ENCODE measurements at places on chromosomes 4 and X.
A peak's percentile ranks its signal among the peaks of the same experiment; 100 is the strongest.

DNA sequence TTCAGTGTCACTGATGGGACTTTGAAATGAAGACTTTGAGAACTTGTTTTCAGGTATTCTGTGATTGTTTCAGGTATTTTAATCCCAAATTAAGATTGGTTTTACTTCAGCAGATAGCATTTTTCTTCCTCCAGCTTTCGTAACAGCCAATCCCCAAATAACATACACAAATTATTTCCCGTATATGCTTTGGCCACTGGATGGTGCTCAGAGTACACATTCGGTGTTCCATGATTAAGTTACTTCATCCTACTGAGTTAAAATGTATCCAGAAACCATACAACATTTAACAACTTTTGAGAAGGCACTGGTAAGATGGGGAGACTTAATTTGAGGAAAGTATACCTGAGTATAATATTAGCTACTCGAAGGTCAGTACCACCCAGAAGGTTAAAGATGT is 233.4 kb upstream of the FAM47A start:
- DNase-seq: no peak

GRCh38 chrX:39381422-39381821 is 580.2 kb downstream of the MID1IP1 start:
- peak; percentile 38 for DNase-seq

DNA sequence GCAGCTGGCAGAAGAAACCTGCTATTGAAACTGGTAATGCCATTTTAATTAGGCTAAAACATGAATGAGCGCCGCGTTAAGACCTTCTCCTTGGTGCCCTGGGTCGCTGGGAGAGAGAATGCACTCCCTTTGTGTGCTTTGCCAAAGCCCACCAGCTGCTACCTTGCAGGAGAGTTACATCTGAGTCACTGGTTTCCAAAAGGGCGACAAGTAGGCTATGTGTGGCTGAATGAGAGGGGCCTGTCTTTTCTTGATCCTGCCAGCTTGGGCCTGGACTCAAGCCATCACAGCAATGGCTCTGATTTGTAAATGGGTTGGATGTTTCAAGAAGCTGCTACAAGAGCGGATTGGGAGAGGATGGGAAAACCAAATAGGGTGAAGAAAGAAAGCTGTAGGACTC is 81.5 kb downstream of the NHS start:
- no peak for DNase-seq

GRCh38 chr4:73411731-73412414 is 7.8 kb downstream of the ALB start:
- no peak for DNase-seq

- no peak for DNase-seq
These were observed 17.8 kb downstream of the ZDHHC9 start for GRCh38 chrX:129825746-129826505.

DNA sequence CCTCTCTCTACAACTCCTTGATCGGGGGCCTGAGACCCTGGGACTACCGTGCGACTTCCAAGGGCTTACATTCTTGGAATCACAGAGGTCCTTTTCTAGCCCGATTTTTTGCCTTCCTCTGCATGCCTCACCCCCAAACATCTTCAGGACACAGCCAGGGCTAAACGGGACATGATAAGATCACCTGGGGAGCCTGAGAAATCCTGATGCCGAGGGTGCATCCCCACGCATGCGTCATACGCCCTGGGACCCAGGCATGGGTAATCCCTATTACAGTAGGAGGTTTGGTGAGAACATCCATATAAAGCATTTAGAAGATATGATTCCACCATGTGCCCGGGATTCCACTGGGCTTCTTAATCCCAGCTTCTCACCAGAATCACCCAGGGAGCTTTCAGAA is 77.1 kb downstream of the DCTD start:
- DNase-seq: no peak

DNA sequence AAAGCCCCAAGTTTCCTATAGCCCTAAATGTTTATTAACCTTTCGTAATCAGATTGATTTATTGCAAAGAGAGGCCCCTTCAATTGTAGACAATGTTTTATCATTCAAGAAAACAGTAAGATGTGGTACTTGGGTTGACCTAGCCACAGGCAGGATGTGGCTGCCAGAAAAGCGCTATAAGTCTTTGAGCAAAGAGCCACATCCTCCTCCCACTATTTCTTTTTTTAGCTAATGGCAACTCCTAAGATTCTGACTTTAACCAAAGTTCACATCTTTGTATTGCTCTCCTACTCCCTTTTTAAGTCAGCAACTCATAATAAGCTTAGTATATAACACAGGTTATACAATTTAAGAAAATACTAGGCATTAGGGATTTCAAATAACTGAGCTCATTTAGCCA is 70.7 kb upstream of the PPP3CA start:
- DNase-seq: no peak

- DNase-seq: no peak
These were observed 61.9 kb upstream of the LAS1L start for GRCh38 chrX:65596270-65597034.

DNA sequence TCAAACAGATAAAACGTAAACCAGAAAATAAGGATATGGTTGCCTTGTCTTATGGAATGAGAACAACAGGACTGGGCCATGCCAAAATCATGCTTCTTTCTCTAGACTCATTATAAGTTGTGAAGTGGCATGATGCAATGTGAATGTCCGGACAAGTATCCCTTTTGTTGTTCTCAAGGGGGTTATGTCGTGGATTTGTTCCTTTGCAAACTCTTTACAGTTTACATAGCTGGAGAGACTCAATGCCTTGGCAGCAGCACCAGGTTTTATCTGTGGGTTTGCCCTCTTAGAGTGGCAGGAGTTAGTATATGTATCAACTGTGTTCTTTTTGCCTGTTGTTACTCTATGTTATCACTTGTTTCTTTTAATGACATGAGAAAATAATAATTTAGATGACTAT is 41.4 kb downstream of the SPRY1 start:
- DNase-seq: no peak

GRCh38 chrX:117707948-117708743 is 408.5 kb downstream of the KLHL13 start:
- no peak for DNase-seq

DNA sequence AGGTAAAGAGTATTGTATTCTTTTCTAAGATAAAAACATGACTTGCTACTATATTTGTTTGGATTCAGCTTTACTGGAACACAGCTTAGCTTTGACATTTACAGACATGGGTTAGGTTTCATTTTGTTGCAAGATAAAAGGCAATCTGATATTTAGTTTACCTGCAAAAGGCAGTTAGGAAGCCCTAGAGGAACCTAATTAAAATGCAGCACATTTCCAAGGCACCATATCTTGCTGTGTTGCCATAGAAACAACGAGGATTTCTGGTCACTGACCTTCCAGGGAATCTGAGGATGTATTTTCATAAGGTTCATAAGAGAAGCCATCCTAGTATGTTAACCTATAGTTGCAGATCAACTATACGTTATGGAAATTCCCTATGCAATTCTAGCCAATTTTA is 116.0 kb downstream of the SNCA start:
- no peak for DNase-seq

DNA sequence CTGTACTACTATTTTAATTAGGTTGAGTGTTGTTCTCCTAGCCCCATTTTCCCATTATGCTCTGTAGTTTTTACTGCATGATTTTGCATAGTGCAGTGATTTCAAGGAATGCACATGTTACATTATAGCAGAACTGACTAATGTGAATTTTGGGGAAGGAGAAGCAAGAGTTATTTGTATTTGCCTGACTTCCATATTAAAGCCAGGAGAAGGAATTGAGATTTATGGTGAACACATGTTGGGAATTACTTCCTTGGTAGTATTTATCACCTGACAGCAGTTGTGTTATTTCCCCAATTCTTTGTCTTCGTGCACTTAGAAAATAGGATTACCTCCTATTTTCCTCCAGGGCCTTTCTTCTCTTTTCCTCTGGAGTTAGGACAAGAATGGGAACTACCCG is 3.2 kb downstream of the TMEM144 start:
- DNase-seq: no peak

GRCh38 chrX:103477496-103477895 is 41.8 kb downstream of the RAB40A start:
- no peak for DNase-seq

GRCh38 chrX:109685656-109686078 is 47.4 kb downstream of the ACSL4 start:
- DNase-seq: no peak

DNA sequence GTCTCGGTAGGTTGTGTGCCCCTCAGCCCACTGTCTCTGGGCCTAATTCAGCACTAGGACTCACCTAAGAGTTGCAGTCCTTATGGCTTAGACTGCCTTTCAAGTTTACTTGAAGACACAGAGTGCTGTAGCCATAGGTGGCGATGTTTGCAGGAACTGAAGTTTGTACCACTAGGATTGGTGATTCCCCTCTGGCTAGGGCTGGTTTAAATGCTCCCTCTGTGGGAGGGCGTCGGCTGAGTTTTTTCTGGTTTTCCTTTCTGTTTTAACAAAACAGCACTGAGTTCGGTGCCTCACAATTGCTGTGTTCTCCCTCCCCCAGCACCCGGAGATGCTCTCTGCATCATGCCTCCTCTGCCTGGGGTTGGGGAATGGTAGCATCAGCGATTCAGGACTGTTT is 480.9 kb downstream of the PCDH11X start:
- DNase-seq: no peak

DNA sequence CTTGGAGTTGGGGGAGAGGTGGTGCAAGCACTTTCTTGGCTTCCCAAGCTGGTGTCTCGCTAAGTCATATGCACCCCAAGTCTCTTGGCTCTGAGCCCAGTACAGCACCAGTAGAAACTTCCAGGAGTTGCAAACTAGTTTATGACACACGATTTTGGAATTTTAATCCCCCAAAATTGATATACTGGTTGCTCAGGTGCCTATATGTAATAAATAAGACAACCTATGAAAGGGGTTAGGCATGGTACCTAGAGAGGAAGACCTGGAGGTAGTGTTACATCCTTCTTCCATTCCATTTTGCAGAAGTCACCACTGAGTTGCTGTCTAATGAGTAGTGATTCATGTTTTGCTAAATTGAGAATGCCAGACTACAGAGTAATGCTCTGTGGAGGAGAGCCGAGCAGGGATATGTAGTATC is 4.3 kb upstream of the SLC4A4 start:
- DNase-seq: no peak

DNA sequence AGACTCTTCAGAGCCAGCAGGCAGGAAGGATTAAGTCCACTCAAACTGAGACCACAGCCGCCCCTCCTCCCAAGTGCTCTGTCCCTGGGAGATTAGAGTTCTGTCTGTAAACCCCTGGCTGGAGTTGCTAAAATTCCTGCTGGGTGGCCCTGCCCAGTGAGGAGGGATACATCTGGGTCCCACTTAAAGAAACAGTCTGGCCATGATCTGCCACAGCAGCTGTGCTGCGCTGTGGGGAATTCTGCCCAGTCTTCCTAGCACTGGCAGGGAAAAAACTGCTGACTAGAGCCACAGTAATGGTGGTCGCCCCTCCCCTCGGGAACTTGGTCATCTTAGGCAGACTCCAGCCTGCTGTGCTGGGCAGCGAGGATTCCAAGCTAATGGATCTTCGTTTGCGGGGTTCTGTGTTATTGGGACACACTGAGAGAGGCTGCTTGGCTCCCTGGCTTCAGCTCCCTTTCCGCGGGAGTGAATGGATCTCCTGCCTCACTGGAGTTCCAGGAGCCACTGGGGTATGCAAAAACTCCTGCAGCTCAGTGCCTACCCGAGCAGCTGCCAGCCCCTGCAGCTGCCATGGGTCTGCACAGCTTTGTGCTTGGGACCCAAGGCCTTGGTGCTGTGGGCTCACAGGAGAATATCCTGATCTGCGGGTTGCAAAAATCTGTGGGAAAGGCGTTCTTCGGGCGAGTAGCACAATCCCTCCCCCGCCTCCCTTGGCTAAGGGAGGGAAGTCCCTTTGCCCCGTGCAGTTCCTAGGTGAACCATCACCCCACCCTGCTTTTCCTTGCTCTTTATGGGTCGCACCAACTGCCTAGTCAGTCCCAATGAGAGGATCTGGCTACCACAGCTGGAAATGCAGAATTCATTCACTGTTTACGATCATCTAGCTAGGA is 15.7 kb downstream of the ZXDB start:
- DNase-seq: no peak

- no peak for DNase-seq
These were observed 7.3 kb downstream of the GRPR start for GRCh38 chrX:16130707-16131106.

DNA sequence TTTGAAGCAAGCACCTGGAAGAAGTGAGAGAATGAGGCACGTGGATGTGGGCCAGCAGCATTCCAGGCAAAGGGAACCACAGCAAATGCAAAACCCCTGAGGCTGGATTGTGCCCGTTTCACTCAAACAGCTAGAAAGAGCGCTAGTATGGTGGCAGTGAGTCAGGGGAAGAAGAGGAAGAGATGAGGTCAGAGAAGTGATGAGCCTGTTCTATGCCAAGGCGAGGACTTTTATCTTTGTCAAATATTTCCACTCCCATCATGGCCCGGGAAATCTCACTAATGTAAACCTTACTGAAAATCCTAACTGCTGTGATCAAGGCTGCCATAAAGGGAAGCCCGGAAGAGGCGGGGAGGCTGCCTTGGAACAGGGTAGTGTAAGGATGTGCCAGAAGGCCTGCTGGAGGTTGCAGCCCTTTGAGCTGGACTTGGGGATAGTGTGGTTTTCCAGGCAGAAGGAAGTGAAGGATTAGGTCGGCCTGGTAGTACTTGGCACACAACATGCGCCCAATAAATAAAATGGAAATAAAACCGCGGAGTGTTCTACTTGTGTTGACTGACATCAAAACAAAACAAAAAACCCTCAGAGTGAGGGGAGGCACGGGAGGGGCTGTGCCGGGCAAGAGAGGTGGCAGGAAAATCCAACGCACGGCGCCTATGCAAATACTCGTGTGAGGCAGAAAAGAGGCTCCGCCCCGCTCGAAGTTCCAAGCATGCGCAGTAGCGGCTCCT is 1.2 kb upstream of the CDK16 start:
- DNase-seq: no peak

DNA sequence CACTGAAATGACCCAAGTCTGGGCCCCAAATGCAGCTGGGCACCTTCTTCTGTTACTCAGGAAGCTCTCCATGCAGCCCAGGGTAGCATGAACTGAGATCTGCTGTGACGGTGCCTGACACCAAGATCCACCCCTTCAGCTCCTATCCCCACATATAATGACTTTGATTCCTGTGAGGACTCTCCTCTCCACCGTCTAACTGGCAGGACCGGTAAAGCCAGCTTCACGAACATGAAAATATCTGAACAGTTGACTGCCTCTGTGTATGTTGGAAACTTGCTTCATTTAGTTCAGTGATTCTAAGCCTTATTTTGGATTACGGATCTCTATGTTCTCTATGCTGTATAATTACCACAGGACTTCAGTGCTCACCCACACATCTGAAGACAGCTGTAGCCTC is 115.5 kb upstream of the TMEM150C start:
- no peak for DNase-seq

GRCh38 chrX:133923548-133923947 is 61.8 kb downstream of the GPC3 start:
- DNase-seq: no peak

DNA sequence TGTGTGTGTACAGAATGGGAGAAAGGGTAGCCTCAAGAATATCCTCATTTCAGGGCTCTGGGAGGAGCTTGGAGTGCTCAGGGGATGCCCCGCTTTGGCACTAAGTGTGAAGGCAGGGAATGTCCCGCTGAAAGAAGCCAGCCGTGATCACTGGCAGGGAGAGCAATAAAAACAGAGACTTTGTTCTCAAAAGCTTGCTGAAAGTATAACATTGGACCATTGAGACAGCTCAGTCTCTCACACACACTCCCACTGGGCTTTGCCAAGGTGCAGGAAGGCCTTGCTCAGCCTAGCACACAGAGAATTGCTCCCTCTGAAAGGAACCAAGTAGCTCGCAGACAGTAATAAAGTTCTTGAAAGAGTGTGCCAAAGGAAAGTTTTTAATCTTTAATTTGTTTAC is 143.8 kb upstream of the SLITRK2 start:
- no peak for DNase-seq
